ENCODE measurements at places on chromosomes 3 and 15.

GRCh38 chr3:16836505-16837237 is 48.1 kb upstream of the PLCL2 start:
- no peak for DNase-seq

DNA sequence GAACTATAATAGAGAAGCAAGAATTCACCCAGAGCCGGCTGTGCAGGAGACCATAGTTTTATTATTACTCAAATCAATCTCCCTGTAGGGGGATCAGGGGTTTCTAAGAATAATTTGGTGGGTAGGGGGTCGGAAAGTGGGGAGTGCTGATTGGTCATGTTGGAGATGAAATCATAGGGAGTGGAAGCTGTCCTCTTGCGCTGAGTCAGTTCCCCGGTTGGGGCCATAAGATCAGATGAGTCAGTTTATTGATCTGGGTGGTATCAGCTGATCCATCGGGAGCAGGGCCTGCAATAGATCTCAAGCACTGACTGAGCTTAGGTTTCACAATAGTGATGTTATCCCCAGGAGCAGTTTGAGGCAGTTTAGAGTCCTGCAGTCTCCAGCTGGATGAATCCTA is 97.0 kb upstream of the SNRPN start:
- no peak for DNase-seq

DNA sequence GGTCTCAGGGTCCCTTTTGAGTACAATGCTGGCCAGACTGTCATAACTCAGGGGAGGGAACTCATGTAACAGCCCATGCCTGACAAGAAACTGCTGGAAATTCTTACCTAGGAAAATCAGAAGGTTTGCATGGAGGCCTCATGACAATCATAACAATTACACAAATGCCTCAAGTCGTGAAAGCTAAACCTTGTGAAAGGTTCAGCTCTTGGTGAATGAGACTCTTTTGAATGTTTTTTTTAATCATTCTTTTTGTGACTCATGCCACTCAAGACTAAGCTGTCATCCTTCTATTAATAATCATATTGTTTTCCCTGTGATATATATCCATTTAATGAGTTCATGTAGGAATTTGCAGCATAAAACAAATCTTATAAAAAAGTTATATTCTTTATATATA is 61.4 kb upstream of the LEKR1 start:
- DNase-seq: no peak

GRCh38 chr3:8441969-8442559 is 59.6 kb upstream of the LMCD1 start:
- peak; percentile 78 for DNase-seq

DNA sequence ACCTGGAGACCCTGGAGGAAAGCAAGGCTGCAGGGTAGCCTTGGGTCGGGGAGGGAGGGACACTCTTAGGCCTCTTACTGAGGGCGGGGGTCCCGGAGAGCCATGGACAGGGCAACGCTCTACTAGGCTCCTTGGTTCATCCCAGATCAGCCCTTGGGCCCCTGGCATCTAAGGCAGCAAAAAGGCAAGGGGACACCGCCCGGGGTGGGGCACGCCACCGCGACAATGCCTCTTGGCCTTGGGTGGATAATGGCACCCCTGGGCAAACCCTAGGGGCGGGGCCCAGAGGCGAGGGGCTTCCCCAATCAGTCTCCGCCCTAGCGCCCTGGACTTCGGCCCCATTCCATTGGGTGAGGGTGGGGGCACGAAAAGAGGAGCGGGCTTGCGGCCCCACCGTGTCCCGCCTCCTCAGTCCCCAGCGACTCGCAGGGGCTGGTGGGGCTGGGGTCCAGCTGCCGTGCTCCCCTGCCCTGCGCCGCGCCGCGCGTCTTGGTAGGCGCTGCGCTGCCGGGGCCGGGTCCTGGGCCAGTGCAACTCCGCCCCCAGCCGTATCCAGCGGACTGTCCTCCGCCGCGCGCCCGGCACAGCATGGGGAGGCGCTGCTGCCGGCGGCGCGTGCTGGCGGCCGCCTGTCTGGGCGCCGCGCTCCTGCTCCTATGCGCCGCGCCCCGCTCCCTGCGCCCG is at the start of gene CHST13:
Gene CHST13 (plus strand): TSS at position 411 of the 684 bp plus-strand sequence. CDS start 178 bp downstream, at position 589.
- DNase-seq: peak; percentile 67

GRCh38 chr15:32855942-32856341 is 138.1 kb downstream of the GREM1 start:
- peak; percentile 87 for DNase-seq

- DNase-seq: no peak
Observed at GRCh38 chr3:38987456-38987855, 64.3 kb downstream of the SCN11A start.

GRCh38 chr3:156551746-156552145 is 3.2 kb downstream of the SSR3 start:
- peak; percentile 68 for DNase-seq

- no peak for DNase-seq
Observed at GRCh38 chr3:89644716-89645115, 537.3 kb downstream of the EPHA3 start.

DNA sequence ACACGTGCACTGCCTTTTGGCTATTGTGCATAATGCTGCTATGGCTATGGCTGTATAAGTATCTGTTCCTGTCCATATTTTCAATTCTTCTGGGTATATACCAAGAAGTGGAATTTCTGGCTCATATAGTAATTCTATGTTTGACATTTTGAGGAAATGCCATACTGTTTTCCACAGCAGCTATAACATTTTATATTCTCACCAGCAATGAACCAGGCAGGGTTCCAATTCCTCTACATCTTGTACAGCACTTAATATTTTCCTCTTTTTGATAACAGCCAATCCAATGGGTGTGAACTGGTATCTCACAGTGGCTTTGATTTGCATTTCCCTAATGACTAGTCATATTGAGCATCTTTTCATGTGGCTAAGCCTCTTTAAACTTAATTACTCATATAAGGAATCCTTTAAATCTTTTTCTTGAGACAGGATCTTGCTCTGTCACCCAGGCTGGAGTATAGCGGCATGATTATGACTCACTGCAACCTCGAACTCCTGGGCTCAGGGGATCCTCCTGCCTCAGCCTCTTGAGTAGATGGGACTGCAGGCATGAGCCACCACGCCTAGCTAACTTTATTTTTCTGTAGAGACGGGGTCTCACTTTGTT is 38.1 kb upstream of the IGDCC4 start:
- DNase-seq: no peak

DNA sequence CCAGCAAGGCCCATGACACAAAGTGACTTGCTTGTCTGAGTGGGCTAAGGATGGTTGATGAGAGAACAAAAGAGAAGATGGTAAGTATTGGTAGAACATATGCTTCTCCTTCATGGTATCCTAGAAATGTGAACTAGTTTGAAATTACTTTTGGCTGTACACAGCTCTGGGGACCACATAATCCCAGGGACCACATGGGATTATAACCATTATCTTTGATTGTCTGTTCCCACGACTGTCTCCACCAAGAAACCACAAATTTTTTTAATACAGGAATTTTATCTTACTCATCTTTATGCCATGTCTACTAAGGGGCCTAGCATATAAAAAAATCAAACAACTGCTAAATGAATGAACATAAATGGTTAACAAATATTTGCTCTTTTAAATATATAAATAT is 155.3 kb upstream of the PRICKLE2 start:
- no peak for DNase-seq

GRCh38 chr3:185504636-185505035 is 5.8 kb upstream of the TMEM41A start:
- DNase-seq: no peak

DNA sequence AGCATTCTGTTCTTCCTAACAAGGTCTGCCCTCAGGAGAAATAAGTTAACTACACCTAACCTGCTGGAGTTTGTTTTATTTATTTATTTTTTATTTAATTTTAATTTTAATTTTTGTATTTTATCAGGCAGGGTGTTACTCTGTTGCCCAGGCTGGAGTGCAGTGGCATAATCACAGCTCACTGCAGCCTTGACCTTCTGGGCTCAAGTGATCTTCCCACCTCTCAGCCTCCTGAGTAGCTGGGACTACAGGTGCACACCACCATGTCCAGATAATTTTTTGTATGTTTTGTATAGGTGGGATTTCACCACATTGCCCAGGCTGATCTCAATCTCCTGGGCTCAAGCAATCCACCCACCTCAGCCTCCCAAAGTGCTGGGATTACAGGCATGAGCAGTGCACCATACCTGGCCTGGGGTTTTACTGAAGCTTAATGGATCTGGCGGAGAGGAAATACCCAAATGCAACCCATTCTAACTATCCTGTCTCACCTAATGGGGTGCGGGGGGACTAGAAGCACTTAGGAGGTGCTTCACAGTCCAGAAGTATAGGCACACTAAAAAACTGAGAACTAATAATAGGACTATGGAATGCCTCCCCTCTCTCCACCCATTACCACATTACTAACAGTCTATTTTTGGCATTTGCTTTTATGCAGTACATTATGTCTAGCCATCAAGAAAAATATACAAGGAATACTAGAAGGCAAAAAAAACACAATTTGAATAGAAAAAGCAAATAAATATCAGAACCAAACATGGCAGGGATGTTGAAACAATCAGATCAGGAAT is 61.4 kb downstream of the TTBK2 start:
- no peak for DNase-seq

GRCh38 chr15:57510647-57511046 is 81.1 kb upstream of the MYZAP start:
- DNase-seq: no peak

DNA sequence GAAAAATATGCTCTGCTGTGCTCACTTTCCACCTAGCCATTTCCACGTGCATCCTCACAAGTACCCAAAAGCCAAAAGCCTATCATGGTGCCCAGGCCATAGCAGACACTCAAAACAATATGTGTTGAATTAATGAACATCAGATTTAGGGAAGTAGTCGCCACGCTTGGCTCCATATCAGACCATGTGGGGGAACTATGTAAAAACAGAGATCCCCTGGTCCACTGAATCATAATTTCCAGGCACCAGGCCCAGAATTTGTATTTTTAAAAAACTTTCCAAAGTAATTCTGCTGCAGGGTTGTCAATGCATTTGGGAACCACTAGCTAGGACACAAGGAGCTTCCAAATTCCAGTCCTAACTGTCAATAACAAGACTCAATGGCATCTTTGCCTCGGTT is 77.3 kb downstream of the CNTN3 start:
- no peak for DNase-seq

- DNase-seq: no peak
Observed at GRCh38 chr15:35843498-35843897, 297.5 kb upstream of the DPH6 start.

GRCh38 chr3:101119535-101119934 is 126.3 kb upstream of the ABI3BP start:
- no peak for DNase-seq

DNA sequence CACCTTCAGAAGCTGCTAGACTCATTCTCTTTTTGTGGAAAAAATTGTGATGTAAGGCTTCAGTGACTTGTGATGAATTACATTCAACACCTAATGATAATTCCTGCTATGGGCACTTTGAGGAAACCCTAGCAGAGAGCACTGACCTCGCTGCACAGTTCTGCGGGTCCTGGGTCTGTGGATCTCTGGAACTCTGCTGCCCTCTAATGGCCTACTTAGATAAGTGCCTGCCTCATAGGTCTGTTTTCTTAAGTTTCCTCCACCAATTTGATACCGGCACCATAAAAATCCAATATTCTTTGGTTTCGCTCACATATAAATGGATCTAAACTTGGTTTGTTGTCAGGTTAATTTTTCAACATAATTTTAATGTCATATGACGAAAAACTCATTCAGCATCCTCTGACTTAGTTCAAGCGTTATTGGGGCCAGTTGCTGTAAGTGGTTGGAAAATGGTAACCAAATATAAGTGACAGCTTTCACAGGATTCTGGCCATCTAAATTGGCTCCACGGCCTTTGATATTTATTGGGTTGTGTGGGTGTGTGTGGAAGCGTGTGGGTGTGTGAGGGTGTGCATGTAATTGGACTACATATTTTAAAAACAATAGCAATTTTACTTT is 10.4 kb downstream of the SLITRK3 start:
- peak; percentile 59 for DNase-seq

- DNase-seq: no peak
Observed at GRCh38 chr3:50604110-50604621, 7.4 kb downstream of the CISH start.

DNA sequence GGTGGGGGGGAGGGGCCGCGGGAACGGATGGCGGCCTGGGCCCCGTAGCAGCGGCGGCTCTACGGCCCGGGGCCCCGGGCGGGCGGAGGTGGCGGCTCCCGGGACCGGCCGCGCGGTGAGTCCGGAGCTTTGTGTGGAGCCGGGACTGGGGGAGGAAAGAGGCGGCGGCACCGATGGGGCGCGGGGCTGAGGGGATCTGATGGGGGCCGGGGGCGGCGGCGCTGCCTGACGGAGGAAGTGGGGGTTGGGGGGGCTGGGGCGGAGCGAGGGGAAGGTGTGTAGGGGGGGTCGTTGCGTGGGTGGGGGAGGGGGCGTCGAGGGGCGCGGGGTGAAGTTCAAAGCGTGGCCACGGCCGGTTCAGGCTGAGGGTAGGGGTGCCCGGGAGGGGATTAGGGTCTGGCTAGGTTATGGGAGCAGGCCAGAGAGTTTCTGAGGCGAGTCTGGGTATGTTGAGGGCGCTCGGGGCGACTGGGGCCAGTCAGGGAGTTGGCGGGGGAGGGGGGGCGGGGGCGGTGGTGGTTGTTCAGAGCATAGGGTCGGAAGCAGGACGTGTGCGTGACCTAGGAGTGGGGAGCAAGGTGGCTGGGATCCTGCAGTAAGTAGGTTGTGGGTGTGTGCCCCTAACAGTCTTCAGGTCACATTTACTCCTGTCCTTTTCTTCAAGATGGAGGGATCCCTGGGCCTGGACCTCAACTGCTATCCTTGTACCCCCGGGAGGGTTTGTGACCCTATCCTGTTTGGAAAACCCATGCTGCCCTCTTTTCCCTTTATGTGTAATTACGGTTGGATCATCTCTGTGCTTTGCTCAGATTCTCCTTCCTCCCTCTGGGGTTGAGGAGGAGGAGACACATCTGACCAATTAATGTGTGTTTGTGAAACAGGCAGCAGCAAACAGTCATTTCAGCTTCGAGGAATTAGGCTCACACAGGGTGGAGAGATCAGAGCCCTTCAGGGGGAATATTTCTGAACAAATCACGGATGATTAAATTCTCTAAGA is 644 bp downstream of the ZNF609 start:
- peak; percentile 53 for DNase-seq

DNA sequence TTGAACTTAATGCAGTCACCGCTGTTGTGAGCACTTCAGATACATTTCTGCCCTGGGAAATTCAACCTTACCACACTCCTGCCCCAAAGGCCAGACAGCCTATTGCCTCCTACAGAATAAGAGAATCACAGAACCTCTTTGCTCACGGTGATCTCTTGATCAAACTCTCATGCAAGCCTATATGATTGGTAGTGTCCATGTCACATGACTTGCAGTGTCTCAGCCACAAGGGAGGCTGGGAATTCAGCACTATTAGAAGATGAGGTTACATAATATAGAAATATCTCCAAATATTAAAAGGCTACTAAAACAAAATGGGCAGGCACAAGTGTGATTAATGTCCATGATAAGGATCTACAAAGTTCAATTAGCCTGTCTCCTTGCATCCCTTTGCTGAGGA is 3.8 kb upstream of the PCOLCE2 start:
- no peak for DNase-seq

GRCh38 chr3:57546616-57547015 is 2.5 kb upstream of the DNAH12 start:
- DNase-seq: no peak

- no peak for DNase-seq
Observed at GRCh38 chr3:179706233-179706632, 53.4 kb downstream of the USP13 start.
